ENCODE measurements at places on chromosomes 7 and 10.
A peak's percentile ranks its signal among the peaks of the same experiment; 100 is the strongest.

DNA sequence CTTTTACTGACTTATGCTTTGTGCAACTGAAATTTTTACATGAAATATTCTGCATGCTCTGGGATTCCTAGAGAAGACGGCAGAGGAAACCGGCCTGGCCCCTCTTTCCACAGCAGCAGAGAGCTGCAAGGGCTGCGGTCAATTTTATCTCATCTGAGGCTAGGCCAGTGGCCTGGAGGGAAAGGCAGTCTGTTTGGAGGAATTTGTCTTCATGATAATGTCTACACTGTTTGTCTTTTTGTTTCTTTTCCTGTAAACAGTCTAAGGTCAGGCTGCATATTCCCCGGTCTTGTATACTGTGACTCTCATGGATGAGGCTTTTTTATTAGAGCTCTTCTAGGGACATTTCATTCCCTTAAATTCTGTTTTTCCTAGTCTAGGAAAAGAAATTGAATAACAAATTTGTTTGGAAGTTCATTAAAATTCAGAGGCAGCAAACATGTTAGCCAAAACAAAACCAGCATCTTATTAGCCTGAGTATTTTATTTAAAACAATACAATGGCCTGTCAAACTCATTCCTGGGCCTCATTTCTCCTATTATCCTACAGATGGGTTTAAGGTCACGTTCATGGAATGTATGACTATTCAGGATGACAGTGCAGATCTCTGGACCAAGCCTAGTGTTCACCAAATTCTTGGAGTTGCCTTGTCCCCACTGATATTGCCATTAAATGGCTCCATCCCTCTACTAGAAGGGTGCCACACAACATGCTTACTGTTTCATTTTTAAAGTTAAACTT is 26.4 kb downstream of the LAMB4 start:
- DNase-seq = no peak

- DNase-seq = no peak
Measured at GRCh38 chr7:135337977-135338550, 104.4 kb downstream of the STRA8 start.

DNA sequence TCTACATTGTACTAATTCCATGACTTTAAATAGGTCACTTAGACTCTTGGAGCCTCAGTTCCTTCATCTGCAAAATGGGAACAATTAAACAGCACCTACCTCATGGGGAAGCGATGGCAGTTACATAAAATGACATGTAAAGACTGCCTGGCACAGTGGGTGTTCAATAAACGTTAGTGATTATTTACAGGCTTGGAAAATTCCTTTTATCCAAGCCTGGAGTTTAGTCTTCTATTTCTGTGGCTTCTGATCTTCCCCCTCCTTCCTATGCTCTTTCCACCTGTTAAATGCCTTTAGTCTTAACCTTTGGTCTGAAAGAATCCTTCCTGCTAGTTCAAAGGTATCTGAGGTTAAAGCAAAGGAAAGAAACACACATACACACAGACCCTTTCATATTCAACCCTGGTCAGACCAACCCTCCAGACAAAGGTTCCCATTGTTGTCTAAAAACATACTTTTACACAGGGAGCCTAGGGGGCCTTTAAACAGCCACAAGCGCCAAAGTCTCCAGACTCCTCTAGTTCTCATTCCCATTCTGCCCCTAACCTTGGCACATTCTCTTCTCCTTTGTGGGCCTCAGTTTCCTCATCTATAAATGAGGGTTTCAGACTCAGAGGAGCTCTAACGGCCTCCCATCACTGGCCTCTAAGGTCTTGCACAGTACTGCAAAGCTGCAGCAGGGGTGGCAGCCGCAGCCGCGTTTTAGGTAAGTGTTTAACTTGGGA is 21.4 kb downstream of the SORBS1 start:
- DNase-seq = no peak

GRCh38 chr7:139043823-139044812 is 8.3 kb upstream of the ZC3HAV1L start:
- DNase-seq = no peak

DNA sequence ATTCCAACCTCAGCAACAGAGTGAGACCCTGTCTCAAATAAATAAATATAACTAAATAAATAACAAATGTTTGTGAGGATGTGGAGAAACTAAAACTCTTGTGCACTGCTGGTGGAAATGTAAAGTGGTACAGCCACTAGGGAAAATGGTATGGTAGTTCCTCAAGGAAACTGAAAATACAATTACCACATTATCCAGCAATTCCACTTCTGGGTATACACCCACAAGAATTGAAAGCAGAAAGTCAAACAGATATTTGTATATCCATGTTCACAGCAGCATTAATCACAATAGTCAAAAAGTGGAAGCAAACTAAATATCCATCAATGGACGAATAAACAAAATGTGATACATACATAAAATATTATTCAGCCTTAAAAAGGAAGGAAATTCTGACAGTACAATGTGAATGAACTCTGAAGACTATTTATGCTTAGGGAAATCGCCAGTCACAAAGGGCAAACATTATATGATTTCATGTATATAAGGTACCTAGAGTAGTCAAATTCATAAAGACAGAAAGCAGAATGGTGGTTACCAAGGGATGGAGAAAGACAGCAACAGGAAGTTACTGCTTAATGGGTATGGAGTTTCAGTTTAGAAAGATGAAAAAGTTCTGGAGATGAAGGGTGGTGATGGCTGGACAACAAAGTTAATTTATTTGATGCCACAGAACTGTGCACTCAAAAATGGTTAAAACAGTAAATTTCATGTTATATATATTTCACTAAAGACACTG is 9.8 kb downstream of the ARHGAP12 start:
- DNase-seq = no peak

DNA sequence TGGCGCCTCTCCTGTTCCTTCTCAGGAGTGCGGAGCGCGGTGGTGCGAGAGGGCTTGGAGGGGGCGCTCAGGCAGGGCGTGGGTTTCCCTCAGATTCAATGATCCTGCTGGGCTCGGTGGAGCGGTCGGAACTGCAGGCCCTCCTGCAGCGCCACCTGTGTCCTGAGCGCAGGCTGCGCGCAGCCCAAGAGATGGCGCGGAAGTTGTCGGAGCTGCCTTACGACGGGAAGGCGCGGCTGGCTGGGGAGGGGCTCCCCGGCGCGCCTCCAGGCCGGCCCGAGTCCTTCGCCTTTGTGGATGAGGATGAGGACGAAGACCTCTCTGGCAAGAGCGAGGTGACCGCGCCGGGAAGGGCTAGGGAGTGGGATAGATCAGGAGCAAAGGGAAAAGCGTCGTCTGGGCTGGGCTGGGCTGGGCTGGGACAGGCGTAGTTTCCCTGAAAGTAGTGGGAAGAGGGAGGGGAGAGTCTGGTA is 17.0 kb downstream of the FAM131B start:
- no peak for DNase-seq

DNA sequence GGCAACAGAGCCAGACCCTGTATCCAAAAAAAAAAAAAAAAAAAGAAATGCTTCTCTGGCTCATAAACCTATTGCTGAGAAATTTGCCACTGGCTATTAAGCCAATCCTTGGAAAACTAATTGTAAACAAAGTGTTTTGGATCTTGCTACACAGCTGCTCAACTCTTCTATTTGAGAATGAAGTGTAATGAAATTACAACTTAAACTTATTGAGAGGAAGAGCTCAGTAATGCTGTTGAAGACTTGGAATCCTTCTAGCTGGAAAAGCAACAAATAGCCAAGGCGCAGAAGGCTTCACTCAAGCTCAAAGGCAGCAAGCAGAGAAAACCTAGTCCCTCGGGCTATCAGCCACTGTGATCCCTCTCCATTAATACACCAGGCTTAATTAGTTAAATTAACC is 99.6 kb upstream of the ZNF438 start:
- no peak for DNase-seq

DNA sequence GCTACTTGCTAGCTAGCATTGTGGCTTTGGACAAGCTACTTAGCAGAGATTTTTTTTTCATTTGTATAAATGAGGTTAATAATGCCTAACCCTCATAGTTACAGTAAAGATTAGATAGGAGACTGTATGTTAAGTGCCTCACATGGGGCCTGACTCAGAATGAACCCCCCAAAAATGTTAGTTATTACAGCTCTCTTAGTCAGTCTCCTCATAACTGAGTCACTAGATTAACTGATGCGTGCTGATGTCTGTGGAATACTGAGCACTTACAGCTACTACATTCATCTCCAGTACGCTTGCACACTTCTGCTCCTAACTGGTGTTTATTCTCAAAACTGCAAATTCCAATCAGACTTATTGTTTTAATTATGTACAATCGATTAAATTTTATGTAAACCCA is 315.3 kb downstream of the SNX13 start:
- peak; percentile 97 for DNase-seq

- DNase-seq = no peak
Measured at GRCh38 chr7:123719197-123719721, 29.5 kb downstream of the WASL start.

- DNase-seq = no peak
Measured at GRCh38 chr10:8444630-8445029, 390.1 kb downstream of the GATA3 start.

- no peak for DNase-seq
Measured at GRCh38 chr7:11934796-11935195, 102.8 kb upstream of the THSD7A start.

- no peak for DNase-seq
Measured at GRCh38 chr10:60101821-60102220, 195.5 kb upstream of the CCDC6 start.

All from retinal pigment epithelial cell (primary cell).